ENCODE measurements at places on chromosomes 5 and 9.

DNA sequence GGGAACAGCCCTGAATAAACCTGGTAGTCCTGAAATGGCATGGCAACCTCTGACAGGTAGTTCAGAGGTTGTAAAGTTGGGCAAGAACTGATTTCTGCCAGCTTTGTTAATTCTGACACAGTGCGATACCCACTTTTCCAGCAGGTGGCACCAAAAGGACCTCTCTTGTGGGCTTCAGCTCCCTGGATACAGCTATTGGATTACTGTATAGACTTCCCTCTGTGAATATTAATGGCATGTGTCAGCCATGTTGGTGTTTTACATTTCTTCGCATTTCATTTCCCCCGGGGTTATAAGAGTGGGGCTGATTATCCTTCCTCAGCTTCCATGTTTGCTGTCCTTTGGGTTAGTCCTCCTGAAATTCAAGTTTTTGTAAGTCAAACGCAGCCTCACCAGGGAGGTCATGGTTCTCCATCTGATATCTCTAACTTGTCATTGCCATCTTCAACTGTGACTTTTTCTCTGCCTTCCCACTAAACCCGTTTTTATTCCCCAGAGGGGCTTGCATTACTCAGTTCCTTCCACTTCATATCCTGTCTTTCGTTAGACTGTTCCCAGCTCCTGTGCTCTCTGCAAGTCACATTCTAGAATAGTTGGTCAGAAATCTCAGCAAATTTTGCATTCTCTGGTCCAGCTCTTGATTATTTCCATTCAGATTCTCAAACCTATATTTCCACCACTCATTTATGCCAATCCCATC is 135.6 kb downstream of the LIFR start:
- peak; percentile 47 for DNase-seq

DNA sequence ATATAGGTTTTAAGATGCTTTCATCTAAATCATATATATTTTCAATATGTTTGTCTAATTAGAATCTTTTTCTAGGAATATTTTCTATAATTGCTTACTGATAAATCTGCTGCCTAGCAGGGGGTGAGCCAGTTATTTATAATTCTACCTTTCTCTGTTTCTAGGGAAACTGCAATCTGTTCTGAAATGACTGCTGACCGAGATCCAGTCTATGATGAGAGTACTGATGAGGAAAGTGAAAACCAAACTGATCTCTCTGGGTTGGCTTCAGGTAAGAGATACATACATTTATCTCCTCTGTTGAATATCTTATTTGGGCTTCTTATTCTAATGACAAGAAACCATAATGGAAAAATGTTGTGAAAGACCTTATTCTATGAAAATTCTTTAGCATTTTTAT is 127.3 kb downstream of the XRCC4 start:
- no peak for DNase-seq

DNA sequence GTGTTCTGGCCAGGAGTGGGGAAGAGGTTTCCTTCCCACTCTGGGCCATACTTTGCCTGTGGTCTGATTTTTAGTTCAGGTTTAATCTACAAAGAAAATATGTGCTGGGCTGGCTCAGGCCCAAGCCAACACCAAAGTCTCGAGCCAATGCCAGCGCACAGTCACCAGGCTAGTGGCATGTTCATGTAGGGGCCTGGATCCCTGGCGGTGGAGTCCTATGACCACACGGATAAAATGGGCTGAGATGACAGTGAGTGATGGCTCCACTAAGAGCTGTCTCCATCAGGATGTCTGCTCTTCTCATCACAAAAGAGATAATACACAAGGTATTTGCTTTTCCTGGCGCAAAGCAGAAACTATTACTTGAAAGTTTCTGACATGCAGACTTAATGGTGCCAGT is 92.9 kb upstream of the PTPN3 start:
- DNase-seq, result no peak

GRCh38 chr9:16030528-16031185 is 477.8 kb downstream of the CCDC171 start:
- DNase-seq, result peak; percentile 66

DNA sequence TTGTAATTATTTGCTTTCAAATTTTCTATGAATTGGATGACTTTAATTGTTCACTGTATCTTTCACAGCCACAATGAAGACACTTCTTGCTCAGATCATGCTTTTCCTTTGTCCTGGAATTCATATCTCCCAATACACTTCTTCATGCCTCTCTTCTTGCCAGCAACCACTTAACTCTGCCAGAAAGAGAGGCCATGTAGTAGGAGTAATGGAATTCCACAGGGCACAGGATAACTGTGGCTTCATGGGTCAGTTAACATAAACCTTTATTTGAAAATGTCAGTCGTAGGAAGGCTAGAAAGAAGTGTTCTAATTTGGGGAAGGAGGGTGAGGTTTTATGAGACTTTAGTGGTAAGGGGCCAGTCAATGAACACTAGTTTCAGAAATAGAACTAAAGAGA is 190.3 kb downstream of the TMEM167A start:
- DNase-seq, result no peak

GRCh38 chr5:134345996-134346395 is 21.0 kb downstream of the CDKL3 start:
- DNase-seq, result no peak

DNA sequence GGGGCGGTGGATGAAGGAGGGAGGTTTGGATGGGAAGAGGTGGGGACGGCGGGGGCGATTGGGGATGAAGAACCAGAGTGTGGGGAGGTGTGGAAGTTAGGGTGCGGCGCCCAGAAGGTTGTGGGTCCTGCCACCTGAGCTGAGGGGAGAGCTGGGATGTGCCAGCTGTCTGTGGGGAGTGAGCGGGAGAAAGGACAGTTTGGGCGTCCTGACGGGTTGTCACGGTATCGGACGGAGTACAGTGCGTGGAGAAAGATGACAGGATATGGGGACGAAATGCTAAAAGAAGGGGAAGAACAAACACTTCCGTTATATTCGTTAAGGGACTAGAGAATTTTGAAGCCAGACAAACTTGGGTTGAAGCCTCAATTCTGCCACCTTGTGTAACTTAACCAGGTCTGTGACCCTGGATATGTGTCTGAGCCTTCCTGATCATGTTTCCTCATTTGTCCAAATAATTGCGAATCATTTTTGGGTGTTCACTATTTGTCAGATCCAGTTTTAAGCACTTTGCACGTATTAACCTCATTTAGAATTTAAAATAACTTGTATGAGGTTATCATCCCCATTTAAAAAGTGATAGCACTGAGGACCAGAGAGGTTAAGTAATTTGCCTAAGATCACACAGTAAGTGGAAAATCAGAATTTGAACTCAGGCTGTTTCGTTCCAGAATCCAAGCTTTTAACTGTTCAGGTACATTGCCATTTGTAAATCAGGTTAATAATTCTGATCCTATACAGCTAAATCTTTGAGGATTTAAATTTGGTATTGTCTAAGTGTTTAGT is 689 bp downstream of the CNTRL start:
- DNase-seq, result peak; percentile 49

GRCh38 chr5:32531885-32532520 is 53.4 kb upstream of the SUB1 start:
- peak; percentile 38 for DNase-seq

Measured in activated CD8-positive, alpha-beta T cell treated with anti-CD3 and anti-CD28 coated beads, Interleukin-2, amount 10 ng/mL, durations not matched to agents 7 days and 5 days (primary cell).